ENCODE measurements at places on chromosomes 4 and X.

DNA sequence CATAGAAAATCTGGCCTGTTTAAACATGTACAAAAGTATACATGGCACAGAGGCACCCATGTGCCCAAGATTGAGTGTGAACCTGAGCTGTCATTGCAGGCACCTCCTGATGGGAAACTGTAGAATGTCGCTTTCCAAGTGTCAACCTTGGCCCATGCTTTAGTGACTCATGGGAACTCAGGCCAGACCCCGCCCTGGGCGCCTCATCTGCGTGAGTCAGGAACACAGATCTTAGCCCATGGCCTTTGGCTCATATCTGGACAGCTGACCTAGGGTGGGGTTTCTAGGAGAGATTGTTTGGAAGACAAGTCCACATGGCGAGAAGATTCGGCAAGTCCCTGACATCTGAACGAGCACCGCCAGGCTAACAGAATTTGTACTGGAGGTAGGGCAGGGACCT is 50.0 kb downstream of the CYTL1 start:
- DNase-seq = no peak

- DNase-seq = no peak
Observed at GRCh38 chr4:138864961-138865720, 150.4 kb upstream of the NOCT start.

DNA sequence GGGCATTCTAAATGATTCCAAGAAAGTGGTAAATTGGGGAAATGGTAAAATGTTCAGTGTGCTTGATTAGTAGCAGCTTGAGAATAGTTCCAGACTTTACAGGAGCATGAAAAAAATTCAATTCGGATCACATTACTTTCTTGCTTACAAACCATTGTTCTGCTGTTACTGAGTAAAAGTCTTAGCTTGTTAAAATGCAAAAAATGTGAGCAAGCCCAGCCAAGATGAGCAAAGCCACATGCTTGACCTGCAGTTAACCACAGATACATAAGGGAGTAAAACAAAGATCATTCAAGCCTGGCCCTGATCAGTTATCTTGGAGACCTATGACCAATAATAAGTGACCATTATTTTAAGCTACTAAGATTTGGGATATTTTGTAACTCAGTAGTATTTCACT is 562.9 kb upstream of the MAGEB2 start:
- no peak for DNase-seq

DNA sequence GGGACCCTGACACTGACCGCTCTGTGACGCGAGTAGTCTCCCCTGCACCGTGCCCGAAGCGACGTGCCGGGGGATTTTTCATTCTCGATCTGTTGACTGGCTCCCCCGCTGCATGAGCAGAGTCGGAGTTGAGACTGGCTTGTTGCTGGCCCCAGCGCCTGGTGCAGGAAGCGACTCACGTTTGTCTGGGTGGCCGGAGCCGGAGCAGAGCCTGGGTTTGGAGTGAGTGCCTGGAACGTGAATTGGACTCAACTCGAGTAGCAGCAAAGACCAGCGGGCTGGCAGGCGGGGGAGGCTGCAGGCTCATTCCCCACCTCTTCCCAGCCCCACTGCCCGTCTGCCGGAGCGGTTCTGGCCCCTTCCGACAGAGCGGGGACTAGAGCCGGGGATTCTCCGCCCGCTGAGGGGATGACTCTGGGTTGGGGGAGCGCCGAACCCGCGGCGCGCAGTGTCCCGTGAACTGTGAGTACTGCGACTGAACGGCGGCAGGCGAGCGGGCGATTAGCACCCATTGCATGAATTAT is 554 bp downstream of the PCDH7 start:
- peak; percentile 38 for DNase-seq

DNA sequence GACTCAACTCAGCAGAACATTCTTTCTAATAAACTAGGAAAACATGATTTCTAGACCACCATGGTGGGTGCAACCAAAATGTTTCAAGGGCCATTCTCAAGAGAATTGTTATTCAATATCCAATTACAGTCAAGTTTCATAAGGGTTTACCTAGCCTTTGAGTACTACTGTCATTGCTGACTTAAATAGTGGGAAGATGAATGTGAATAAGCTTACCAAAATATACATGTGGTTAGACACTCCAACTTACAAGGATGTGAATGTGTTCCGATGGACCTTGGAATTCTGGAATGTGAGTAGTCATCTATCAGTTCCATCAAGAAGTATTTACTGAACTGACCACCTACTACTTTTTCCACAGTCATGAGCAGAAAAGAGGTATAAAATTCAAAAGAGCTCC is 16.9 kb downstream of the SH3RF1 start:
- DNase-seq = no peak

DNA sequence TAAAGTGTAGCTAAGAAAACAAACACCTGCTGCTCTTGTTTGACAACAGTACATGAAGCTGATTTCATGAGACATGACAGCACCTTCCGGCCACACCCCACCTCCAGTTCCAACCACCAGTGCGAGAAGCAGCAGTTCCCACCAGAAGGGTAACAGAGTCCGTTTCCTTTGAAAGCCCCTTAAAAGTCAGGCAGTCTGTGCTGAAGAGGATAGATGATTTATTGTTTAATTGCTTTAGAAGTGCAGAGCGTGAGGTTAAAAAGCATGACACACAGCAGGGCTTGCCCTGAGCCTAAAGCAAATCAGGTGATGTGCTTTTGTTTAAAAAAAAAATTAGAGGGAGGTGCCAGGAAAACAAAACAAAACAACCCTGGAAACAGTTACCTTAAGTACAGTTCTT is 82.6 kb downstream of the HADH start:
- no peak for DNase-seq

DNA sequence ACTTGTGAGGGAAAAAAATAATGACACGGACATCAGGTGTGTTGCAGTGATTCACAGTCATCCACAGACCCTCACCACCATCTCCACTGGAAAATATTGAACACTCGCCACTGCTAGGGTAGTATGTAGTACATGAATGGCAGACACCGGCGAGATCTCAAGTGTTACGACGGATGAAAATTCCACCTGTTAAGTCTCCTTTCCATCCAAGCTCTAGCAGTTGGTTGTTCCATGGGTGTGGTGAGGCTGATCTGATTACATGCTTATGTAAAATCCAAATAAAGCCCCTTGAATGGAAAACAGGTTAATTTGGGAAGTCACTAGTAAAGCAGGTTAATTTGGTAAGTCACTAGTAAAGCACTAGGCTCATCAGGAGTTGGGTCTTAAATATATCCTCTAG is 1.1 kb upstream of the ARMCX4 start:
- DNase-seq = no peak
